ENCODE measurements at places on chromosomes 4 and X.

DNA sequence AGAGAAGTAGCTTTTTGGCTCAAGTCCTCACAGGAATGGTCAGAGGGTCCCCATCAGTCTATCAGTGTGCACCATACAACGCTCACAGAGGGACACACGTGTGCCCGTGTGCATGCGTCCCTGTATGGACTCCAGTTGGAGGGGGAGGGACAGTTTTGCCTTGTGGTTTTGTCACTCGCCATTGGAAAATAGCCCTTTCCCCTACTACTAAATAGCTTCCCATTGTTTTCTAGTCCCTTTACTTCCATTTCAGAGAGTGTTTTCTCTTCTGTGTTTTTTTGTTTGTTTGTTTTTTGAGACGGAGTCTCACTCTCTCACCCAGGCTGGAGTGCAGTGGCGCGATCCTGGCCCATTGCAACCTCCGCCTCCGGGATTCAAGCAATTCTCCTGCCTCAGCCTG, 34.9 kb downstream of the WDR13 start:
- DNase-seq: no peak

- no peak for DNase-seq
Observed at GRCh38 chr4:1981251-1982058, 27.3 kb downstream of the NELFA start.

DNA sequence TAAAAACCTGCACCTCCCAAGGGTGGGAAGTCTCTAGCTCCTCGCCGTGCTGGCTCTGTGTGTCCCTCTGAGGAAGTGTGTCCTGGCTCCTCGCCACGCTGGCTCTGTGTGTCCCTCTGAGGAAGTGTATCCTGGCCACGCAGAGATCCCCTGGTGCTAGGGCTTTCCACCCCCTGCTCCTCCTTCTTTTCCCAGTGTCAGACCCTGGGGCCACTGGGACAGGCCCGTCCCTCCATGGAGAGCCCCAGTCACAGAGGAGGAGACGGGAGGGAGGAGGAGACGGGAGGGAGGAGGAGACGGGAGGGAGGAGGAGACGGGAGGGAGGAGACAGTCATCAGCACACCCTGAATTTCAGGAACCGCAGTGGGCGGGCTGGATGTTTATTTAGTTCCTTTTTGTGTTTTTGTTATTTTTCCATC, 53.8 kb upstream of the HGFAC start:
- no peak for DNase-seq

GRCh38 chrX:84133023-84133422, 55.0 kb downstream of the RPS6KA6 start:
- no peak for DNase-seq

DNA sequence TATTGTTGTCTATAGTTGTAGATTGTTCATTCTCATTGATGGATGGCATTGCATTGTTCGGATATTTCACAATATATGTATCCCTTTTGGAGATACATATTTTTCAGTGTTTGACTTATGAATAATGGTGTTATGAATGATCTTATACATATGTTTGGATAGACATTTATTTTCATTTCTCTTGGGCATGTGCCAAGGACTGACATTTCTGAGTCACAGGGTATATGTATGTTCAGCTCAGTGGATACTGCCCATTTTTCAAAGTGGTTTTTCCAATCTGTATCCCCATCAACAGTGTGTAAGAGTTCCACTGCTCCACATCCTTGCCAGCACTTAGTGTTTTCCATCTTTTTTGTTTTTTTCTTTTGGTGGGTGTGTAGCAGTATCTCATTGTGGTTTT, 45.0 kb upstream of the RAB40AL start:
- no peak for DNase-seq

- no peak for DNase-seq
Observed at GRCh38 chr4:101914761-101915160, 124.2 kb downstream of the BANK1 start.

GRCh38 chr4:26152056-26152455, 168.8 kb upstream of the RBPJ start:
- no peak for DNase-seq

GRCh38 chrX:103630171-103630511, 1.4 kb downstream of the TCEAL1 start:
- no peak for DNase-seq

GRCh38 chrX:136162827-136163570, 15.7 kb downstream of the FHL1 start:
- DNase-seq: peak; percentile 25

DNA sequence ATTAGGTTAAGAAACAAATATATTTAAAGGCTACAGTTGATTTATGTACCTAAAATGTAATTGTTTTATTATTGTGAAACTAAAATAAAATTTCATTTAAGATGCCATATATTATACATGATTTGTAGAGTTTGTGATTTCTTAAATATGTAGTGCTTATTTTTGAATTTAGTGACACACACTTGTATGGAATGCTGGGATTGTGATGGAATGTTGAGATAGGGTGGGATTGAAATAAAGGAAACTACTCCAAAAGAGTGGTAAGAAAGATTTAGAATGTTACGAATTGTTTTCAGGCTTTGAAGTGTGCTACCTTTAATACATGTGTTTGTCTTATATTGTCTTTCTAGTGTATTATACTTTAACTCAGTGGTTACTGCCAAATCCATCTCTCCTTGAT, 330.3 kb upstream of the PITX2 start:
- DNase-seq: no peak

GRCh38 chr4:5383191-5383980, 325.0 kb downstream of the EVC2 start:
- no peak for DNase-seq

- DNase-seq: no peak
Observed at GRCh38 chrX:30888526-30889146, 418 bp downstream of the TAB3 start.

DNA sequence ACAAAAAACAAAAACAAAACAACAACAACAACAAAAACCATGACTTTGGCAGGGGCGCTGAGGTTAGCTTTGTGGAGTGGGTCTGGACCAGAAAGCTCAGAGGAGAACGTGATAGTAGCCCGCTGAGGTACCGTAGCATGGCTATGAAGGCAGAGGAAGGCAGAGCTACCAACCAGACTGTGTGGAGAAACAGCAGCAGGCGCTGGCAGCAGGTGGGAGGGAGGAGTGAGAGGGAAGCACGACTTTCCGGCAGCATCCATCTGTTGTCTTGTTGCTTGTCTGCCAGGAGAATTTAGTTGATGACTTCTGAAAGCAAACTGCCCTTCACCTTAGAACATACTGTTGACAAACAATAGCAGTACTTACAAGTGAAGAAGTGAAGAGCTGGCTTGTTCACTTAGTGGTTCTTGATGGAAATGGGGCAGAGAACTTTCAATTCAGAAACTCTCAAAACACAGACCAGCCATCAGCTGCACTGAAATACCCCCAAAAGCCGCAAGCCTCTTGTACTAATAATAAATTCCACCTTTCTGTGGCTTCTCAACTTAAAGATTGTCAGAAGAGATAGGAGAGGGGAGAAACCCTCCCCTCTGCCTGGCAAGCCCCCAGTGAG, 447.2 kb downstream of the SLITRK2 start:
- no peak for DNase-seq

GRCh38 chr4:19888587-19888986, 363.1 kb upstream of the SLIT2 start:
- DNase-seq: no peak

DNA sequence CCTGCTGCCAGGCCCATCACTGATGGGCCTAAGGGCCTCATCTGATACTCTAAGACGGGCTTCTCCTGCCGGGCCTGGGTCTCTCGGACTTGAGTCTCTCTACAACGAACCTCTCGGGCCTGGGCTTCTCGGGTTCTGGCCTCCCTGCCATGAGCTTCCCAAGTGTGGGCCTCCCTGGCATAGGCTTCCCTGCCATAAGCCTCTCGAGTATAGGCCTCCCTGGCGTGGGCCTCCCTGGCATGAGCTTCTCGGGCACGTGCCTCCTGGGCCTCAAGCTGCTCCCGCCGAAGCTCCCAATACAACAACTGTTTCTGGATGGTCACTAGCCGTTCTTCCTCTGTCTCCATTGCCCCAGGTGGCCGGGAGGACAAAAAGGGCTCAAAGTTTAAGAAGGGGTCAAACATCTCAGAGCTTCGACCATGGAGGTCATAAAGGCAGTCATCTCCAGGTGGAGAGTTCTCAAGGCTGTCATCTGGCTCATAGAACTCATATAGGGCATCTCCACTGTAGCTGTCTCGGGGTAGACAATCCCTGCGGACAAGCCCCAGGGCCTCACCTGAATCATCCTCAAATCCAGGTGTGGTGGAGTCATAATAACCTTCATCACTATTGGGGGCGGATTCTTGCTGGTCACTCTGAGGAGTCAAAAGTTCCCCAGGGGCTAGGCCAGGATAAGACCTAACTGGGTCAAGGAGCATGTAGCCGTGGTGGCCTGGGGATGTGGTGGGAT, 14.1 kb downstream of the AMER1 start:
- DNase-seq: no peak

GRCh38 chrX:150477371-150477770, 91.0 kb upstream of the MTM1 start:
- no peak for DNase-seq

GRCh38 chr4:41715155-41715554, 33.4 kb downstream of the PHOX2B start:
- DNase-seq: no peak

DNA sequence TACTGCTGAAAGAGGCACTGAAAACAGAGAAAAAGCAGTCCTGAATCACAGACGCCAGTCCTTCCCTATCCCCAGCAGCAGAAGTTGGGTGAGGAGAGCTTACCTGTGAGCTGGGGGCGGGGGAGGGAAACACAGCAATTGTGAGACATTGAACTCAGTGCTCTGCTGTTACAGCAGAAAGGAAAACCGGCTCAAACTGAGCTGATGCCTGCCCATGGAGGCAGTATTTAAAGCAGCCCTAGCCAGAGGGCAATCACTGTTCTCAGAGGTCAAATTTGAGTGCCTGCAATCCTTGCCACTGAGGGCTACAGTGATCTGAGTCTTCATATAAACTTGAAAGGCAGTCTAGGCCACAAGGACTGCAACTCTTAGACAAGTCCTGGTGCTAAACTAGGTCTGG, 220.7 kb downstream of the GRXCR1 start:
- DNase-seq: no peak

DNA sequence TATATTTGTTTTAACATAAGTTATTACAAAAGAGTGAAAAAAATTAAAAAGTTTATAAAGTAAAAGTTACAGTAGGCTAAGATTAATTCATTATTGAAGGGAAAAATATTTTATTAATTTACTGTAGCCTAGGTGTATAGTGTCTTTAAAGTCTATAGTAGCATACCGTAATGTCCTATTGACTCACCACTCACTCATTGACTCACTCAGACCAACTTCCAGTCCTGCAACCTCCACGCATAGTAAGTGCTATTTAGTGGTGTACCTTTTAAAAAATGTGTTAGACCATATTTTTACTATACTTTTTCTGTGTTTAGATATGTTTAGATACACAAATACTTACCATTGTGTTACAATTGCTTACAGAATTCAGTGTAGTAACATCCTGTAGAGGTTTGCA, 841.1 kb downstream of the CENPC start:
- no peak for DNase-seq

GRCh38 chr4:7062816-7063215, 5.0 kb downstream of the GRPEL1 start:
- no peak for DNase-seq

DNA sequence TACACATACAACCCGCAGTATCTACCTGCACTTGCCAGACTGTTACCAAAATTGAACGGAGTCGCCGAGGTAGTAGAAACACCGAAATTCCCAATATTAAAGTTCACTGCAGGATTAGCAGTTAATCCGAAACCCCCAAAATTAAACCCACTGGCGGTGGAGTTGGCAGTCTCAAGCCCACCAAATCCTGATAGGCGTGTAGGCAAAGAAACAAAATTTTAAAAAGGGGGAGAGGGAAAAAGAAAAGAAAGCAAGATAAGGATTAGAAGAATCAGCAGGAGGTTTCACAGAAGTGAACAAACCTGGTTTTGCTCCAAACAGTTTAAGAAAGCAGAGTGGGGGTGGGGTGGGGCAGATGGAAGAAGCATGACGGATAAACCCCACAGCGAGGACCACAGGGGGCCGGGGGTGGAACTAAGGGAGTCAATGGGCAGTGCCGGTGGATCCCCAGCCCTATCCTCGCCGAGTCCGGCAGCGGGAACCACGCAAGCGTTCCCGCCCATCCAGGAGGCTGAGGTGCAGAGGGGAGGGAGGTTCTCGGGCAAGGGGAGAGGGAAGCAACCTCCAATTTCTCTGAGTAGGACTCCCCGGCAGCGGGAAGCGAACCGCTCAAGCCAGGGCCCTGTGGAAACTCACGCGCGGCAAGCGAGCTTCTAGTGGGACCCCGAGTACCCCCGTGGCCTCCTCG, 599 bp downstream of the NUP54 start:
- DNase-seq: peak; percentile 1

GRCh38 chr4:172104539-172104938, 291.3 kb downstream of the GALNTL6 start:
- DNase-seq: no peak

DNA sequence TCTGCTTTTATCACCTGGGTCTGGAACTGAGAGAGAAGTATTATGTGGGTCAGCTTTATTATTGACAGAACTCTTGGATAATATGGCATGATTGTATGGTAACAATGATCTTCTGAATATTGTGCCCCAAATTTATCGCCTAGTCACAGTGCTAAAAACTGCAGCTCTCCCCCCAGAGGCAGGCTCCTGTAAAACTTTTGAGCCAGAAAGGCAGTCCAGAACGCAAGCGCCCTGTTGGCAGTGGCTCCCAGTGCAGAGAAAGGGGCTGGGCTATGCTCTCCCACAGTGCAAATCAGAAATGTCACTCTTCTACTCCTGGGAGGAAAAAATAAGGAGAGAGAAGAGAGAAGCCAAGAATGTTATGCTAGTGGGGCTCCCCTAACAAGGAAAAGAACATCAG, 50.5 kb downstream of the HELT start:
- DNase-seq: no peak

GRCh38 chrX:140065961-140066662, 100.8 kb upstream of the CXorf66 start:
- no peak for DNase-seq

DNA sequence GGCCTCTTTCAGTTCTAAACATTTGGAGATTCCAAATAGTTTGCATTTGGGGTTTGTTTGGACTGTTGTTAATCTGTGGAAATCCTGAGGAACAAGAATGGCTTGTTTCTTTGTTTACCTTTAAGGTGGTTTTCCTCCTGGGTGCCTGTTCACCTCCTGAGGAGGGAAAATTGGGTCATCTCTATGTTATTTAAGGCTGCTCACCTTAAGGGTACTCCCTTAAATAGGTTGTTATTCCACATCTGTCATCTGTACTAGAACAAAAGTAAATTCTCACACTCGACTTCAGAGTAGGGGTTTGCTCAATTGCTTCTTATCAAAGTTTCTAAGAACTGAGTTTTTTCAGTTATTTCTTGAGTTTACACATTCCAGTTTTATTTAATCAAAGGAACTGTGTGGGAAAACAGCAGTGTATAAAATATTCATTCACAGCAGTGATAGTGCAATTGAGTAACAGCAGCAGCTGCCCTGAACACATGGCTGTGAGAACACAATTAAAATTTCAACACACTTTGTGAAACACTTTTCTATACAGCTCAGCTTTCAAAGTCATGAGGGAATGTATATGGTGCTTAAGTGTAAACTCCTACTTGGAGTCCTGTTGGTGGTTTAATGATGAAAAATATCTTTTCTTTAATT, 238.5 kb upstream of the PGRMC2 start:
- DNase-seq: no peak

- DNase-seq: no peak
Observed at GRCh38 chrX:130055899-130056298, 54.4 kb downstream of the ELF4 start.

Measured in CD4-positive, alpha-beta T cell treated with Interleukin-6 at 100 ng/mL for 8 hours (primary cell).